Liver (tissue), 10 donors: ENCODE measurements at places on chromosomes 4 and X.

- no peak overlapping the region for H3K27ac ChIP-seq
- DNase-seq: no peak
- no peaks in the 10 kb centered on the region for H3K27me3 ChIP-seq
Observed at GRCh38 chrX:37487271-37487670, 84.2 kb upstream of the LANCL3 start.

GRCh38 chrX:105063743-105064142 lies 156.8 kb downstream of the TEX13A start:
- no peak overlapping the region for H3K27ac ChIP-seq
- peaks cover 4% of the 10 kb centered on the region for H3K27me3 ChIP-seq
- H3K36me3 ChIP-seq: no peaks in the 10 kb centered on the region
- H3K4me1 ChIP-seq: no peaks in the 10 kb centered on the region
- DNase-seq: no peak

DNA sequence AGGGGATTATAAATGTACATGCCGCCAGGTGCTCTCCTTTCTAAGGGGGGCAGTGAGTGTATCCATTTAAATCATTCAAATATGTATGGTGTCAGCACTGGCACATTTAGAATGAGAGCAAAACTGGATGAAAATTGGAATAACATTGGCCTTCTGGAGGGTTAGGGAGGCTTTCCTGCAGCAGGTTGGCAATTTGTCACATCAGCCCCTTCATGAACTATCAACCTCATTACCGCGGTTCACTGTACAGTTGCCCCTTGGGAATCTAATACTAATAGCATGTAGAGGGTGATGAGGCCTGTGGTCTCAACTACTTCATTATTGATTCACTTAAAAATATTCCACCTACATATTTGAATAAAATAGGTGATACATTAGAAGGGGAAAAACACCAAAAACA lies 117.9 kb downstream of the PDHA2 start:
- H3K36me3 ChIP-seq: no peaks in the 10 kb centered on the region
- H3K27me3 ChIP-seq: no peaks in the 10 kb centered on the region
- no peaks in the 10 kb centered on the region for H3K4me1 ChIP-seq
- H3K4me3 ChIP-seq: no peak overlapping the region
- no peak overlapping the region for H3K27ac ChIP-seq

- no peaks in the 10 kb centered on the region for H3K4me1 ChIP-seq
- H3K27me3 ChIP-seq: no peaks in the 10 kb centered on the region
- H3K4me3 ChIP-seq: no peak overlapping the region
- H3K27ac ChIP-seq: no peak overlapping the region
Observed at GRCh38 chrX:73266766-73267165, 52.1 kb upstream of the NAP1L2 start.

DNA sequence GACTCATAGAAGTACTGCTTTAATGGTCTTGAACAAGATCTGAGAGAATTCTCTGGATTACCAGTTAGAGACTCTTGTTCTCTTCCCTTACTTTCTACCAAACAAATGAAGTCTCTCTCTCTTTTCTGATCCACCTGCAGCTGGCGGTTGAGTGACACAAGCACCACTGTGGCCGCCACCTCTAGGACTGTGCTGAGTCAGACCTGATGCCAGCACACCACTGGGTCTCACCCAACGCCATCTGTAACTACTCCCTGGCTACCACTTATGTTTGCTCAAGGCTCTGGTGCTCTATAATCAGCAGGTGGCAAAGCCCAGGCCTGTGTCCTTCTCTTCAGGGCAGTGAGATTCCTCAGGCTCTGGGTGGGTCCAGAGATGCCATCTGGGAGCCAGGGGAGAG lies 1173.5 kb downstream of the RPA4 start:
- no peak overlapping the region for H3K27ac ChIP-seq
- H3K4me1 ChIP-seq: no peaks in the 10 kb centered on the region
- no peak overlapping the region for H3K4me3 ChIP-seq
- no peaks in the 10 kb centered on the region for H3K36me3 ChIP-seq
- DNase-seq: no peak

DNA sequence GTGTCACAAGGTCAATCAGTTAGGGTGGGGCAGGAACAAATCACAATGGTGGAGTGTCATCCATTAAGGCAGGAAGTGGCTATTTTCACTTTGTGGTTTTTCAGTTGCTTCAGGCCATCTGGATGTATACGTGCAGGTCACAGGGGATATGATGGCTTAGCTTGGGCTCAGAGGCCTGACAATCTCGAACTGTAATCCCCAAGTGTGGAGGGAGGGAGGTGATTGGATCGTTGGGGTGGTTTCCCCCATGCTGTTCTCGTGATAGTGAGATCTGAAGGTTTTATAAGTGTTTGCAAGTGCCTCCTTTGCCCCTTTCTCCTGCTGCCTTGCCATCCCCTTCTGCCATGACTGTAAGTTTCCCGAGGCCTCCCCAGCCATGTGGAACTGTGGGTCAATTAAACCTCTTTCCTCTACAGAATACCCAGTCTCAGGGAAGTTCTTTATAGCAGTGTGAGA lies 36.7 kb upstream of the STS start:
- H3K4me3 ChIP-seq: no peak overlapping the region
- no peak overlapping the region for H3K27ac ChIP-seq
- no peak for DNase-seq
- no peaks in the 10 kb centered on the region for H3K36me3 ChIP-seq
- H3K4me1 ChIP-seq: peaks cover 7% of the 10 kb centered on the region
- H3K27me3 ChIP-seq: no peaks in the 10 kb centered on the region

- H3K27me3 ChIP-seq: no peaks in the 10 kb centered on the region
- peaks cover 3% of the 10 kb centered on the region for H3K4me1 ChIP-seq
- H3K36me3 ChIP-seq: no peaks in the 10 kb centered on the region
- no peak overlapping the region for H3K27ac ChIP-seq
- DNase-seq: no peak
Observed at GRCh38 chrX:119753639-119754257, 4.6 kb upstream of the SOWAHD start.

GRCh38 chrX:78957049-78957767 lies 12.0 kb downstream of the P2RY10 start:
- no peaks in the 10 kb centered on the region for H3K27me3 ChIP-seq
- DNase-seq: no peak
- no peaks in the 10 kb centered on the region for H3K36me3 ChIP-seq
- H3K27ac ChIP-seq: no peak overlapping the region
- no peaks in the 10 kb centered on the region for H3K4me1 ChIP-seq
- H3K4me3 ChIP-seq: no peak overlapping the region

- H3K4me3 ChIP-seq: peak overlapping the region; percentile 44
- no peaks in the 10 kb centered on the region for H3K27me3 ChIP-seq
- DNase-seq: no peak
- H3K27ac ChIP-seq: no peak overlapping the region
- peaks cover 26% of the 10 kb centered on the region for H3K4me1 ChIP-seq
- H3K36me3 ChIP-seq: peaks cover 2% of the 10 kb centered on the region
Observed at GRCh38 chr4:170090352-170091052, 746 bp upstream of the AADAT start.

DNA sequence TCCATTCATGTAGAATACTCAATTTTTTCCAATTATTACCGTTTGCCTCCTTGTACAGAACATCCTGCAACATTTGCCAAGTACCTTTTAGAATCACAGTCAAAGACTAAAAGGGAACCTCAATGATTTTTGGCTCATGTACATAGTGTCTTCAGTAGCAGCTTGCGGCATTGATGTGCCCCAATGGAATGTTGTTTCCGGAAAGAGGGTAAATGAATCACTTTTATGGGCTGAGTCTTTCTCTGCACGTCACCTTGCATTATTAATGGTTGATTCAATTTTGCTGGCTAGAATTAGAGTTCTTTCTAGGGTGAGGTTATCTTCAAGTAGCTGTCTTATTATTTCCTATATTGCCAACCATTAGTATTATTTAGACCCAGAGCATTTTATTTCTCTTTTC lies 116.9 kb upstream of the GABRA2 start:
- H3K36me3 ChIP-seq: no peaks in the 10 kb centered on the region
- H3K27ac ChIP-seq: no peak overlapping the region
- no peak for DNase-seq
- H3K4me3 ChIP-seq: no peak overlapping the region
- H3K27me3 ChIP-seq: no peaks in the 10 kb centered on the region
- H3K4me1 ChIP-seq: no peaks in the 10 kb centered on the region

DNA sequence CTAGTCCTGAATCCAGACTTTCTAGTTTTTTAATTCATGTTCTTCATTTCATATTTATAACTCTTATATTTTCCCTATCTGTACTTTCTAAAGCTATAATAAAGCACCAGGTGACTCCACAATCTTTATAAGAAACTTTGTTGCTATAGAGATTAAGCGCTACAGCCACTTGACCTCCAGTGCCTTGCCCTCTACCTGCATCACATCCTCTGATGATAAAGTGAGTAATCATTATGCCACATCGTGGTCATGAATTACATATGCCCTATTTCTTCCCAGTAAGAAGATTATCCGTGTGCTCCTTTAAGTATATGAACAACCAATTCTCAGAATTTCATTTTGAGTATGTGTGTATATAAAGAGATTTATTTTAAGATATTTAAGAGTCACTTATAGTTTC lies 6.8 kb upstream of the DYNLT3 start:
- H3K27me3 ChIP-seq: no peaks in the 10 kb centered on the region
- no peak overlapping the region for H3K4me3 ChIP-seq
- H3K4me1 ChIP-seq: no peaks in the 10 kb centered on the region
- H3K27ac ChIP-seq: no peak overlapping the region
- H3K36me3 ChIP-seq: no peaks in the 10 kb centered on the region
- no peak for DNase-seq

DNA sequence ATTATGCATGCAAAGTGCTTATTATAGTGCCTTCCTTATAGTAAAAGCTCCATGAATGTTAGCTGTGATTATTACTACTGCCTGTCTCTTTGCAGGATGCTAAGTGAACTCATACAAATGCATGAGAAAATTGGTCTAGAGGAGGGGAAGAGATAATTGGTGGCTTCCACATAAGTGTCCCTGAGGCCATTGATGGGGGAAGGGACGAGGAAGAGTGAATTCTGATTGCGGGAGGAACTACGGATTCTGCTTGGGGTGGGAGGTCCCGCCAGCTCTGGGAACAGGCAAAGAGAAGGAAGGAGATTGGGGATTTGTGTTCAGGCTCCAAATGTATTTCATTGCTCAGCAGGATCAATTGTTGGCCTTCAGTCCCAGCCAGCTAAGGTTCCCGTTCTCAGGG lies 11.6 kb upstream of the ARHGAP36 start:
- H3K27ac ChIP-seq: no peak overlapping the region
- no peaks in the 10 kb centered on the region for H3K36me3 ChIP-seq
- no peaks in the 10 kb centered on the region for H3K4me1 ChIP-seq
- H3K4me3 ChIP-seq: no peak overlapping the region
- no peaks in the 10 kb centered on the region for H3K27me3 ChIP-seq
